Activated CD4-positive, alpha-beta T cell treated with anti-CD3 and anti-CD28 coated beads for 24 hours (primary cell): ENCODE measurements at places on chromosomes 12 and 14.
A peak's percentile ranks its signal among the peaks of the same experiment; 100 is the strongest.

- DNase-seq: no peak
Observed at GRCh38 chr12:32257695-32258496, 141.5 kb upstream of the FGD4 start.

- no peak for DNase-seq
Observed at GRCh38 chr14:60760209-60760608, 25.6 kb downstream of the MNAT1 start.

GRCh38 chr12:113932381-113933196 is 33.5 kb downstream of the RBM19 start:
- no peak for DNase-seq

- no peak for DNase-seq
Observed at GRCh38 chr12:14920475-14921126, 17.7 kb downstream of the ERP27 start.

- no peak for DNase-seq
Observed at GRCh38 chr12:47504775-47505446, 200.9 kb downstream of the RPAP3 start.

DNA sequence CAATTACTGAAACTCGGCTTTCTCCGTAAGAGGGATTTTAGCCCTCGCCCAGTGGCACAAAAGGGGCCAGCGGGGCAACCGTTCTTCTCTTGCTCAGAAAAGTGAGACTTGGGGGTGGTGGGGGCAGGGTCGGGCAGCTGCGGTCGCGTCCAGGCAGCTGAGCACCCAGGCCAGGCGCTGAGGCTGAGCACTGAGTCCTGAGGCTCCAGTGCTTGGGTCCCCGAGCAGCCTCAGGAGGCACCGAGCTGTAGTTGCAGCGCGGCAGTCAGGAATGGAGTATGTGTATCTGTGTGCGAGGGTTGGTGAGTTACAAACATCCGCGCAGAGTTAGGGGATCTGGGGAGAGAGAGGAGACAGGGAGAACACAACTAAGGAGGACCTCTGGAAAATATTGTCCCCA is 4.1 kb upstream of the HOXC6 start:
- no peak for DNase-seq

DNA sequence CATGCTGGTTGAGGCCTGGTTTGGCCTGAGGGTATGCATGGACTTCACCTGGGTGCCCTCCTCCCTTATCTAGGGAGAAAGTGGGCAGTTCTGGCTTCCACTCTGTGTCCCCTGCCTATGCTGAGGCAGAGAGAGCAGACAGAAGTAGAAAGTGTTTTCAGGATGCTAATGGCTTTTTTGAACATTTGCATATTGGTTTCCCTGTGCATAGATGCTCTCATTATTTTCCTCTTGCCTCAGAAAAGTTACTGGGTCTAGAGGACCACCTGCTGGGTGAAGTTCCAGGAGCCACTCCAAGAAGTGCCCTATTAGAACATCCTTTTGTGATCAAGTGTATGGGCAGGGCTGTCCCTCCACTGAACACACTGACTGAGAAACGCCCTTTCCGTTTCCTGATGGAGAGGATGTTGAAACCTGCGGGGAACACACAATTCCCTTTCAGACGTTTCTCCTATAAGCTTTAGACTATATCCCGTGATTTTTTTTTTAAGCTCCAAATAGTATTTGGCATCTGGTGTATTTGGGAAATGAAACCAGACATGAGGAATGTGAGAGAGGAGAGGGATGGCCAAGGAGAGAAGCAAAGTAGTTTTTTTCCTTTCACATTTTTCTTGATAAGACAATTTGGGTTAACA is 66.6 kb downstream of the DAAM1 start:
- no peak for DNase-seq

- no peak for DNase-seq
Observed at GRCh38 chr14:104134061-104134965, 4.1 kb upstream of the KIF26A start.

DNA sequence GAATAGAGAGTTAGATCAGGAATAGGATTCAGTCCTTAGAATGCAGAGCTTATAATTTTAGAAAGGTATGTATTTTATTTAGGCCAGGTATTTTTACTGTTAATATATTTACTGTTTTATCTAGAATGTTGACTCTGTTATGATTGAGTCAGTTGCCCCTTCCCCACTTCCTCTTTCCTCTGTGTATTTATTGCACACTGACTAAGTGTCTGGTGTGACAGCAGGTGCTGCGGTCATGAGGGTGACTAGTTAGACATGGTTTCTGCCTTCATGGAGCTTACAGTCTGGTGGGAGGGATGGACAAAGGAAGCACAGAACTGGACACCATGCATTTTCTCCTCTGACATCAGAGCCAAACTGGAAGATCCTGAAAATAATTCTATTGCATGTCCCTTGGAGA is 159.8 kb downstream of the CACNA1C start:
- no peak for DNase-seq

DNA sequence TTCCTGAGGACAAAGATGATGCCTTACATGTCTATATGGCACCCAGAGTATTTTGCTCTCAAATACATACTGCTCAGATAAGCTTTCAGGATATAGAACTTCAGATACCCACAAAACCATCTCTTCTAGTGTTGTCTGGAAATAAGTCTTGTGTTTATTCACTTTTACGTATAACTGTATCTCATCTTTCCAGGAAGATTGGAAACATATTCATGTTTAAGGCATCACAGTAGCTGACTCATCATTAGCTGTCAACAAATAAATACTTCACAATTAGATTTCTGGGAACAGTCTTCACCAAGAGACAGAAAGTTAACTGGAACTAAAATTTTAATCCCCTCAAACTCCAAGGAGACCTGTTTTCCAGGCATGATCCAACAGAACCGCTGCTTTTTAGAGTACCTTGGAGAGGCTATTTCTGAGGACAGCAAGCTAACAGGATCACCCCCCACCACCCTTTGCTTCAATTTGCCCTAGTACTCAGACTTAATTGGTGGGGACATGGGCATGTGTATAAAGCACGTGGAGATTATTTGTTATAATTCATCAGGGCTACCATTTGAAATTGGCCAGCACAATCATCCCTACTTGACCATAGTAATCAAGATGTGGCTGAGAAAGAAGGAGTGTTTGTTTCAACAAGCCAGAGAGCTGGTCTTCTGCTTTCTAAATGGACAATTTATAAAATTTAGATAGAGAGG is 129.3 kb upstream of the HIF1A start:
- no peak for DNase-seq

DNA sequence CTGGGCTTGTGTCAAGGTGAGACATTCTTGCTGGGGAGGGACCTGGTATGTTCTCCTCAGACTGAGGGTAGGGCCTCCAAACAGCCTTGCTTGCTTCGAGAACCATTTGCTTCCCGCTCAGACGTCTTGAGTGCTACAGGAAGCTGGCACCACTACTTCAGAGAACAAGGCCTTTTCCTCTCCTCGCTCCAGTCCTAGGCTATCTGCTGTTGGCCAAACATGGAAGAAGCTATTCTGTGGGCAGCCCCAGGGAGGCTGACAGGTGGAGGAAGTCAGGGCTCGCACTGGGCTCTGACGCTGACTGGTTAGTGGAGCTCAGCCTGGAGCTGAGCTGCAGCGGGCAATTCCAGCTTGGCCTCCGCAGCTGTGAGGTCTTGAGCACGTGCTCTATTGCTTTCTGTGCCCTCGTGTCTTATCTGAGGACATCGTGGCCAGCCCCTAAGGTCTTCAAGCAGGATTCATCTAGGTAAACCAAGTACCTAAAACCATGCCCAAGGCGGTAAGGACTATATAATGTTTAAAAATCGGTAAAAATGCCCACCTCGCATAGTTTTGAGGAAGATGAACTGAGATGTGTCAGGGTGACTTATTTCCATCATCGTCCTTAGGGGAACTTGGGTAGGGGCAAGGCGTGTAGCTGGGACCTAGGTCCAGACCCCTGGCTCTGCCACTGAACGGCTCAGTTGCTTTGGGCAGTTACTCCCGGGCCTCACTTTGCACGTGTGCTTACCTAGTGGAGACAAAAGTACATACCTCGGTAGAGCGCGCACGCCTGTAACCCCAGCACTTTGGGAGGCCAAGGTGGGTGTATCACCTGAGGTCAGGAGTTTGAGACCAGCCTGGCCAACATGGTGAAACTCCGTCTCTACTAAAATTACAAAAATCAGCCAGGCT is 4.3 kb downstream of the GAPDH start:
- DNase-seq: no peak

DNA sequence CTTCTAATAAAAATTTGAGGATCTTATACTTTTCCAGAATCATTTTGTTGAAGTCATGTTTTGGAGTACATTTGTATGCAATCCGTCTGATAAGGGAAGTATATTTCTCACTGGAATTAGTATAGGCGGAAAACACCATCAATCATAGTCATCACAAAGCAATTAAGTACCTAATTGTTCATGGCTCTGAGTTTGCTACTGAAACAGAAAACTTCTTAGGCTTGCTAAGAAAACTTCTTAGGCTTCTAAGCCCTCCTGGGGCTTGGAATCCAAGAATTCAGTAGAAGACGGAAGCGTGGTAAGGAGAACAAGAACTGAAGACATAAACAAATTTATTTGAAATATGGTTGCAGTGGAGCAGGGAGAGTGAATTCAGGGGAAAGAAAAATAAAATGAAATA is 636.3 kb downstream of the DIO2 start:
- DNase-seq: no peak

DNA sequence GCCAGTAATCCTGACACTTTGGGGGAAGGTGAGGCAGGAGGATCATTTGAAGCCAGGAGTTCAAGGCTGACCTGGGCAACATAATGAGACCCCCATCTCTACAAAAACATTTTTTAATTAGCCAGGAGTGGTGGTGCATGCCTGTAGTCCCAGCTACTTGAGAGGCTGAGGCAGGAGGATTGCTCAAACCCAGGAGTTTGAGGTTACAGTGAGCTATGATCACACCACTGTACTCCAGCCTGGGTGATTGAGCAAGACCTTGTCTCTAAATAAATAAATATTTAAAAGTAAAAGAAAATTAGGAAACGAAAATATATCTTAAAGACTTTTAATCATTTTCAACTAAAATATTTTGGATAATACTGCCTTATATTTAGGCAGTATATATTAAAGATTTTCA is 25.9 kb downstream of the CKB start:
- no peak for DNase-seq

GRCh38 chr12:29008786-29009185 is 140.3 kb upstream of the FAR2 start:
- no peak for DNase-seq

- no peak for DNase-seq
Observed at GRCh38 chr14:54718046-54718445, 151.1 kb downstream of the SAMD4A start.

DNA sequence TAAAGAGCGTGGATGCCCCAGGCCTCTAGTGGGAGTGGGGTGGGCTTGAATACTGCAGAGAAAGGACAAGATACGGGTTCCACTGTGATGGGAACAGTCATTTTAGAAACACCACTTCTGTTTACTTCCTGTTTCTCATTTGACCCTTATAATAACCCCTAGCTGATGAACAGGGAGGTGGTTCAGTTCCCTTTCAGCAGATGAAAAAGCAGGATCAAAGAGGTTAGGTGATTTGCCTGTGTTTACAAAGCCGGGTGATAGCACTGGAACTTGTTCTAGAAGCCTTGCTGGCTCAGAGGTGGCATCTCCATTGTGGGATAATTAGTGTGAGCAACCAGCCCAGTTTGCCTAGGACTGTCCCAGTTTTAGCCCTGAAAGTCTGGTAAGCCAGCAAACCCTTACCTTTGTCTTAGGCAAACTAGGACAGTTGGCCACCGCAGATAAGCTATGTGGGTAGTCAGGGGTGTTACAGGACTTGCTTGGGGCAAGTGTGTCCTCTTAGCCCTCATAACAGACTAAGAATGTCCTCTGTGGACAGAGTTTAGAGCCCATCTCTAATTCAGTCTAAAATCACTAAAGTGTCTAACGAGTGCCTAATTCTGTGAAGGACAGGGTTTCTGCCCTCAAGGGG is 7.5 kb upstream of the LRP1-AS start:
- DNase-seq: no peak

DNA sequence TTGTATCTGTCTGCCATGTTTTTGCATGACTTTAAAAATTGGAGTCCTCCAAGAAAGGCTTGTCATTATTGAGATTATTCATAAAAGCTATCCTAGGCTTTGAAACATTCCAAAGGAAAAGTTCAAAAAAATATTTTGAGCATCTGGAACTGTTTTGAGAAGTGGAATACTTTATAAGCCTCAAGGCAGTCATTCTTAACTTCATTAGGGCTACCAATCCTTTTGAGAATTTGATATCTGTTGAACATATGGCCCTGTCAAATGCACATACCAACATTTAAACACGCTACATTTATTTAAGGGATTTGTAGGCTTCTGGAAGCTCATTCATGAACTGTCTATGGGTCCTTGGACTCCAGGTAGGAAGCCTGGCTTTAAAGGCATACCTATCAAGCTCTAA is 77.0 kb downstream of the TMEM117 start:
- no peak for DNase-seq

- no peak for DNase-seq
Observed at GRCh38 chr14:93946104-93946503, 19.0 kb downstream of the FAM181A start.

- peak; percentile 53 for DNase-seq
Observed at GRCh38 chr12:110100315-110100970, 23.7 kb upstream of the IFT81 start.

GRCh38 chr14:52110441-52111086 is 41.7 kb upstream of the NID2 start:
- DNase-seq: no peak

- no peak for DNase-seq
Observed at GRCh38 chr12:42236017-42236416, 2.0 kb downstream of the YAF2 start.

DNA sequence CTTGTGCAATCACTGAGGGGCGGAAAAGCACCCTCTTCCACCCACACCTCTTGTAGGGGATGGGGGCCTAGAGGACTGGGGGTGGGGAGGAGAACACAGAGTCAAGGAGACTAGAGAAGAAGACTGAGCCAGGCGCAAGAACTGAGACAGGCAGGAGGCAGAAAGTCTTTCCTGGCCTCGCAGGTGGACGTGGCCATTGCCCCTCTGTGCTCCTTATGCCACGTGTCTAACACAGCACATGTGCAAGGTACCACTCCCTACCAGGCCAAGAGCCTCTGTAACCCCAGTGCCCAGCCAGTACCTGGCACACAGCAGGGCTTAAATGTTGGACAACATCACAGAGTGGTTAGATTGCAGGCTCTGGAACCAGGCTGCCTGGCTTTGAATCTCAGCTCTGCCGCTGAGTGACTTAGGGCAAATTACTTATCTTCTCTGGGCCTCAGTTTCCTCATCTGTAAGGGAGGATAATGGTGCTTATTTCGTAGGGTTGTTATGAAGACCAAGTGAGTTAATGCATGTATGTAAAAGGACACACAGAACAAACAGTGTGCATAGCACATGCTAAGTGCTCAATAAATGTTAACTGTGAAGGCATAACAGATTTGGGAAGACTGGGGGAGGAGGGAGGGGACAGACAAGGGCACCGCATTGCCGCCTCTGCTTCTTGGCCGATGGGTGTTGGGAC is 1.4 kb upstream of the TAMALIN start:
- DNase-seq: no peak

- DNase-seq: no peak
Observed at GRCh38 chr14:43894534-43894933, 612.5 kb downstream of the FSCB start.
